H9 (cell line): ENCODE measurements at places on chromosomes 5 and 9.
A peak's percentile ranks its signal among the peaks of the same experiment; 100 is the strongest.

- DNase-seq, result no peak
These were observed 1000.2 kb downstream of the NR2F1-AS1 start for GRCh38 chr5:92580814-92581213.

GRCh38 chr9:136364942-136365774 is 1.6 kb upstream of the DNLZ start:
- no peak for DNase-seq

DNA sequence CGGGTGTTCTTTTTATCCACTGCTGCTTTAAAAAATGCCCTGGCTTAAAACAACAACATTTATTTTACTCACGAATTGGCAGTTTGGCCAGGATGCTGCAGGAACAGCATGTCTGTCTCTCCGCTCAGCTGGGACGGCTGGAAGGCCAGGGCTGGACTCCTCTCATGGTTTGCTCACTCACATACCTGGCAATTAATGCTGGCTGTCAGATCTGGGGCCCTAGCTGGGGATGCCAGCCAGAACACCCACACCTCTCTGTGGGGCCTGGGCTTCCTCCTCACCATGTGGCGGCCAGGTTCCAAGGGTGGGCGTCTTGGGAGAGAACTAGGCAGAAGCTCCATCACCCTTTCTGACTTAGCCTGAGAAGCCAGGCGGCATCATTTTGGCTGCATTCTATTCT is 189.1 kb upstream of the IL12B start:
- DNase-seq, result no peak

DNA sequence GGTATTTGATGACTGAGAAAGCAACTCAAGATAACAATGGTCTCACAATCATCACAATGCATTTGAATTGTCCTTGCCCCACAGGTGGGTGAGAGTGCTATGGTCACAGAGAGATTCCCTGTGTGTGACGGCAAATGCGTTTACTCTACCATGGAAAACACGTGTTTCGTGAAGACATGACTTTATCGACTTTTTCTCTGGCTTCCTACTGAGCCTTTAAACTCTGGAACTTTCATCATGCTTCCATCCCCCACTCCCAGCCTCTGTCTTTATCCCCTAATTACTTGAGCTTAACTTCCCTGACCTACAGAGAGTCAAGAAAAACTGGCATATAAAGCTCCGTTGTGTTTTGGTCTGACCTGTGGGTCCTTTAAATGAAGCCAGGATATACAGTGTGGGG is 414.1 kb upstream of the CLINT1 start:
- no peak for DNase-seq

DNA sequence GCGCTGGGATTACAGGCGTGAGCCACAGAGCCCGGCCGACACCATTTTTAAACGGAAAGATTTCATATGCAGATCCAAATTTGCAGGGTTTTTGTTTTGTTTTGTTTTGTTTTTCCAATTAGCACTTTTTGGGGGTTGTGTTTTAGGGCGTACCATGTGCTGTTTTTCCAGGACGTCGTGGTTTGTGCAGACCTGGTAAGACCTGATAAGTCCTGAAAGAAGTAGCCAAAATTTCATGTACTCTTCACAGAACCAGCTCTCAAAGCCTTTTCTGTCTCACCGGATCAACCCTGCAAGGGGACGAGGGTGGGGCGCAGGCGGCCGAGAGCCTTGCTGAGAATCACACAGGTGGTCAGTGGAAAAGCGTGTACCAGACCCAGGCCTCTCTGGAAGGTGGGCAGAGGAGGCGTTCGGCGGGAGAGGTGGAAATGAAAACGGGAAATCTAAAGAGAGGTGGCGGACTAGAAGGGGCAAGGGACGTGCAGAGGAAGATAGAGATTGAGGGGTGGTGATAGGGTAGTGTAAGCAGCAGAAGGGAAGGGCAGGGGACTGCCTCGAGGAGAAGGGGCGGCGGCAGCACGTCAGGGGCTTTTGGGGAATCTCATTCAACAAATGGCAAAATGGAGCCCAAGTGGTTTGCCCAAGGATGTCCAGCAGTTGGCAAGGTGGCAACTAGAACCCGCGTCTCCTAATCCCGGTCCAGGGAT is 1.1 kb upstream of the FAF2 start:
- DNase-seq, result peak; percentile 43

GRCh38 chr5:34822956-34823715 is 15.8 kb upstream of the TTC23L start:
- DNase-seq, result no peak
